ENCODE measurements at places on chromosomes 4 and X. TPM values are rescaled to one million over a fixed set of nuclear protein-coding genes. Genes with fewer than 3 reads are reported as not detected.

Gene MYL5
- total RNA-seq = 22.7 TPM

Gene SNCA
- not detected for total RNA-seq

Gene WWC2
- 4.6 TPM for total RNA-seq

GRCh38 chr4:26298198-26298947, 22.4 kb upstream of the RBPJ start:
- DNase-seq = no peak

DNA sequence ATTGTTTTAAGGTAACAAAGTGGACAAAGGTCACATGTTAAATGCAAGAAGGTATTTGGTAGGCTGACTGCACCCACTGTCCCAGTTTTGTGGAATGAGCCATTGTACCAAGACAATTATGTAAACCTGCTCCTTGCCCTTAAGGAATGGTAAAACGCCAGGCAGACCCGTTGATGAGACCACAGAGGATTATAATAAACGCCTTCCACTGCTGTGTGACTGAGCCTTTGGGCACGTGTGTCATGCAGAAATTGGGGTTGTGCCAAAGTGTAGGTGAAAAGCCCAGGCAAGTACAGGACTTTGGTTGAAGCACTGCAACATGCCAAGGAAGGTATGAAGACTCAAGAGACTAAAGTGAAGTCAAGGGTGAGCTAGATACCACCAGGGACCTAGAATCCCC, 59.7 kb downstream of the LRRC66 start:
- DNase-seq = no peak

GRCh38 chr4:144647590-144647989, 1.6 kb downstream of the HHIP start:
- no peak for DNase-seq

DNA sequence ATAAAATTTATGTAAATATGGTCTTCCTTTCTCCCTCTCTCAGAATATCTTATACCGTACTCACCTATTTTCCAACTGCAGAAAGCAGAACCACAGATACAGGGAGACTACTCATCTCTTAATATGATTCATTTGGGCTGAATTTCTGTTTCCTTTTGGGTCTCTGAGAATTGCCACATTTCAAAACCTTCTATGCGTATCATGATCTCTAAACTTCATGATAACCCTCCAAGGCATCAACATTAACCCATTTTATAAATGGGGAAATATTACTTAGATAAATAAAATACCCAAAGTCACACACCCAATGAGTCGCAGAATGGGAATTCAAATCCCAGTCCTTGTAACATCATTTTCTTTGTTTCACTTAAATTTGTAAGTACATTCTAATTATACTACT, 16.6 kb upstream of the PRDM8 start:
- DNase-seq = no peak

Data from activated naive CD8-positive, alpha-beta T cell treated with anti-CD3 and anti-CD28 coated beads for 36 hours (primary cell).